ENCODE measurements at places on chromosomes 12 and 14.
A peak's percentile ranks its signal among the peaks of the same experiment; 100 is the strongest.

DNA sequence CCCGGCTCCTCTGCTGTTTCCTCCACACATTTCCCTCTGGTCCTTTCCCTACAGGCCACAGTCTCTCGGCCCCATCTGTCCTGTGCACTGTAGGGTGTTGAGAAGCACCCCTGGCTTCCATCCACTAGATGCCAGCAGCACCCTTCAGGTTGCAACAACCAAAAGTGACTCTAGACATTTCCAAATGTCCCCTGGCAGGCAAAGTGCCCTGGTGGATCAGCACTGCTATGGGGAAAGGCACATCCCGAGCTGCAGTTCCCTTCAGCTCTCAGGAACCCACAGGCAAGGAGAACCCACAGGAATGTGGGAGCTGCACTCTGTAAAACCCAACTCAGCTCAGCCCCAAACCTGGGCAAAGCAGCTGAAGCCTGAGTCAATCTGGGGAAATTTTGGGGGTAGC lies 77.0 kb downstream of the RBM19 start:
- no peaks in the 10 kb centered on the region for H3K4me1 ChIP-seq
- no peak overlapping the region for H3K27ac ChIP-seq
- no peak overlapping the region for H3K4me3 ChIP-seq
- H3K27me3 ChIP-seq, result no peaks in the 10 kb centered on the region
- peaks cover 46% of the 10 kb centered on the region for H3K36me3 ChIP-seq
- no peak for DNase-seq

DNA sequence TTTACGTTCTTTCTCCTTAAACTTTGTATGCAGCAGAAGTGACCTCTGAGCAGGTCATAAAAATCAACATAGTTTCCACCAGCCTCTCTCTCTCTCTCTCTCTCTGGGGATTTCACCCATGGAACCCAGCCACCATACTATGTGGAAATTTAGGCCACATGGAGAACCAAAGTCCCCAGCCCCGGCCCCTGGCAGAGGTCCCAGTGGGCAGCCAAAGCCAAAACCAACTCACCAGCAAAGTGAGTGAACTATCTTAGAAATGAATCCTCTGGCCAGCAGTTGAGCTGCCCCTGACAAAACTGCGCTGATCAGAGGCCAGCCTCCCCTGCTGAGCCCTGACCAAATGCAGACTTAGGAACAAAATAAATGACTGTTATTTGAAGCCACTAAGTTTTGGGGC lies 9.2 kb downstream of the DUSP6 start:
- H3K27ac ChIP-seq, result no peak overlapping the region
- H3K4me1 ChIP-seq, result peaks cover 37% of the 10 kb centered on the region

- DNase-seq, result no peak
- H3K4me3 ChIP-seq, result no peak overlapping the region
- no peaks in the 10 kb centered on the region for H3K4me1 ChIP-seq
Measured at GRCh38 chr14:56751471-56751870, 58.8 kb downstream of the OTX2 start.

- no peaks in the 10 kb centered on the region for H3K36me3 ChIP-seq
- no peak for DNase-seq
- no peak overlapping the region for H3K27ac ChIP-seq
- peaks cover 3% of the 10 kb centered on the region for H3K4me1 ChIP-seq
- H3K27me3 ChIP-seq, result peaks cover 30% of the 10 kb centered on the region
Measured at GRCh38 chr12:71449373-71450070, 9.9 kb downstream of the LGR5 start.

DNA sequence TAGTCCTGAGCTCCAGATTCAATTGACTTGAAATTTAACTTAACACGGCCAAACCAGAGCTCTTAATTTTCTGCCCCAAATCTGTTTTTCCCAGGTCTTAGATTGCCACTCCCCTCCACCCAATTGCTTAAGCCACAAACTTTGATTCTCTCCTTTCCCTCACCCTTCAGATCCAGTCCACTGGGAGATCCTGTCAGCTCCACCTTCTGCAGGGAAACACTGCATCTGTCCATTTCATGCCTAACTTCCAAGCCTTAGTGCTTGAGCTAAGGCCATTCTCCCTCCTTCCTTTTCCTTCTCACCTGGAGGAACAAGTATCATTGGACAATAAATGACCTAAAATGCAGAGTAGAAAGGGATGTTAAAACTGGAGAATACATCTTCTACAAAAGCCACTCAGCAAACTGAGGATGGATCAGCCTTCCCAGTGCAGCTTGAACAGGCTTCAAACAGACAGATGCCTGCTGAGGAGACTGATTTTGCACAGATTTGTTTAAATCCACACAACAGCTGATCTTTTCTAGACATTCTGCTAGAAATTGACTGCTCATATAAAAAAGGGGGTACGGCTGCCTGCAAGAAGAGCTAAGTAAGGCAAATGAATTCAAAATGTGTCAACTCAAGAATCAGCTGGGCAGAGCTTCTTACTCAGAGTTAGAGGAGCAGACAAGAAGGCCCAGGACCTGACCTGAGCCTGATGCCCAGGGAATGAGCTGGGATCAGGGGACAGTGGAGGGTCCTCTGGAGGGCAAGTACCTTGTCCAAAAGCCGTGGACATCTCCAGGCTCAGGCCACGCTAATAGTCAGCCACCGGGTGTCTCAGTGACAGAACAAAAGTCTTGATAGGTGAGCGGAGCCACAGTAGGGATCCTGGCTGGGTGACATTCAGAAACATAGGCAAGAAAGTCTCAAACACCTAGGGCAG lies 81.3 kb upstream of the RIC8B start:
- H3K27me3 ChIP-seq, result no peaks in the 10 kb centered on the region
- no peak for DNase-seq
- no peaks in the 10 kb centered on the region for H3K4me1 ChIP-seq
- H3K4me3 ChIP-seq, result no peak overlapping the region
- no peak overlapping the region for H3K27ac ChIP-seq
- H3K36me3 ChIP-seq, result no peaks in the 10 kb centered on the region

DNA sequence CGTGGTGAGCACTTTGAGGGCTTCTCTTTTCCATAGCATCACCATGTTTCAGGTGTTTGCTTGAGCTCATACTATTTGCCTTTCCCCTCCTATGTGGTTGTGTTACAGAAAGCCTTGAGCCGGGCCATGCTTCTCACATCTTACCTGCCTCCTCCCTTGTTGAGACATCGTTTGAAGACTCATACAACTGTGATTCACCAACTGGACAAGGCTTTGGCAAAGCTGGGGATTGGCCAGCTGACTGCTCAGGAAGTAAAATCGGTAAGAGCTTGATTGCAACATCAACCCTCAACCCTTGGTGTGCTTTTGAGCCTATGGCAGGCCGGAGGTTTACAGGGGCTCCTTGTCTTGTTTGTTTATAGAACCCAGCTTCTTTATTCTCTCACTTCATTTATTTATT lies 8.1 kb downstream of the LETMD1 start:
- H3K27me3 ChIP-seq, result no peaks in the 10 kb centered on the region
- no peak for DNase-seq
- H3K27ac ChIP-seq, result no peak overlapping the region
- H3K36me3 ChIP-seq, result peaks cover 53% of the 10 kb centered on the region
- peaks cover 7% of the 10 kb centered on the region for H3K4me1 ChIP-seq

GRCh38 chr14:23932639-23933038 lies 20.9 kb upstream of the DHRS4 start:
- H3K4me3 ChIP-seq, result no peak overlapping the region
- H3K36me3 ChIP-seq, result no peaks in the 10 kb centered on the region
- H3K27me3 ChIP-seq, result no peaks in the 10 kb centered on the region

- no peak for DNase-seq
Measured at GRCh38 chr12:127750076-127750840, 516.7 kb upstream of the TMEM132C start.

DNA sequence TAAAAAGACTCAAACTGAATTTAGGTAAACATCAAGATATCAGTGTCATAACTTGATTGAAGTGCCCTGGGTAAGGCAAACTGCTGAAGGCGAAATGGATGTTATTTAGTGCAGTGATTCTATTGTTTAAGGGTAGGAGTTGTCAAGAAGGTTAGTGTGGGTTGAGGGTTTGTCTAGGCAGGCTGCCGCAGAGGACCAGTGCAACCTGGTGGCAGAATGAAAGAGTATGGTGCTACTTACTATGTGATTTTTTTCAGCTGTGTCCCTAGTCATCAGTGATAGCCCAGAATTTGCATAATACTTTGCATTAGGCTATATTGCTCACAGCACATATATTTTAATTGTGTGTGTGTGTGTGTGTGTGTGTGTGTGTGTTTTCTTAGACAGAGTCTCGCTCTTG lies 1127.0 kb downstream of the GALC start:
- H3K4me1 ChIP-seq, result no peaks in the 10 kb centered on the region
- H3K36me3 ChIP-seq, result no peaks in the 10 kb centered on the region
- DNase-seq, result no peak
- no peaks in the 10 kb centered on the region for H3K27me3 ChIP-seq

DNA sequence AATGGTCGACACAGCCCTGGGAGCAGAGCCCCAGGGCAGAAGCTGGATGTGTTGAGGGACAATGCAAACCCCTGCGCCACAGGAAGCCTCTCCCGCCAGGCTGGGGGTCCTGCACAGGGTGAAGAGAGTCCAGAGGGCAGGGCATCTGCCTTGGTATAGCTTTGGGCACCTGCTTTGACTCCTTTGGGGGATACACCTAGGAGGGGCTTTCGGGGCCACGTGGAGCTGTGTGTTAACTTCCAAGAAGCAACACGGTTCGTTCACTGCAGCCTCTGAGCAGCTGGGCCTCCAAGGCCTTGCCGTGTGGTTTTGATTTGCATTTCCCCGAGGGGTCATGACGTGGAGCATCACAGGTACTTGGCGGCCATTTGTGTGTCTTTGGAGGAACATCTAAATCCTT lies 5.8 kb upstream of the PUS1 start:
- H3K4me3 ChIP-seq, result no peak overlapping the region
- H3K27me3 ChIP-seq, result no peaks in the 10 kb centered on the region
- peaks cover 7% of the 10 kb centered on the region for H3K4me1 ChIP-seq
- DNase-seq, result no peak

- H3K36me3 ChIP-seq, result no peaks in the 10 kb centered on the region
- no peaks in the 10 kb centered on the region for H3K4me1 ChIP-seq
Measured at GRCh38 chr14:67396381-67396970, 15.5 kb downstream of the PLEK2 start.

DNA sequence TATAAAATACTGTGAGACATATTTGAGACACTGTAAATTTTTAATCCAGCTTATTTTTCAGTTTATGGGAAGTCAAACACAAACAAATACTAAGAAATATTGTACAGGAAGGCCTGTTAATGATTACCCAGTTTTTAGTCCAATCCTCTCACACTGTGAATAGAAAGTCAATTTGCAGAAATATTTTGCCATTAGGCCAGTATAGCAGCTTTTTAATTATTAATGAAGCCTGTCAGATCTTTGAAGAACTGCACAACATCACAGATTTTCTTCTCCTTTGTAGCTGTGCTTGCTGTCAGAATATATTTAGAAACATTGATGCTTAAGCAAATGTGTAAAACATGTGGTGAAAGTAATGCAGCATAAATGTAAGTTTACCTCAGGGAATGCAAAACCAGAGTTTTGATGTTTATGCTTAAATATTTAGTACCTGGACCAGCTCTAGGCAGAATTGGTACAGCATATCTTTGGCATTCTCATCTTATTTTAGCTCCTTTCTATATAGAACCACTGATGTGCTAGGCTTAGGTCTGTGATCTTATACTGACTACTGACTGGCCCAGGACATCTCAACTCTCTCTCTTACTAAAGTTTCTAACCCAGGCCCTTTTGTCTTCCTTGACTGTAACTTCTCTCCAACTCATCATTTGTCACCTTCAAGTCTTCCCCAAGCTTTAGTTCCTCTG lies 230.8 kb upstream of the NAV3 start:
- H3K4me1 ChIP-seq, result no peaks in the 10 kb centered on the region
- no peak overlapping the region for H3K4me3 ChIP-seq
- H3K27ac ChIP-seq, result no peak overlapping the region
- H3K27me3 ChIP-seq, result no peaks in the 10 kb centered on the region
- DNase-seq, result no peak

GRCh38 chr14:93286212-93286890 lies 46.5 kb downstream of the BTBD7 start:
- no peak overlapping the region for H3K27ac ChIP-seq
- no peak overlapping the region for H3K4me3 ChIP-seq
- peaks cover 7% of the 10 kb centered on the region for H3K4me1 ChIP-seq
- no peak for DNase-seq

- no peaks in the 10 kb centered on the region for H3K36me3 ChIP-seq
- H3K27ac ChIP-seq, result no peak overlapping the region
- no peak overlapping the region for H3K4me3 ChIP-seq
- DNase-seq, result peak; percentile 36
- no peaks in the 10 kb centered on the region for H3K4me1 ChIP-seq
Measured at GRCh38 chr12:109393437-109394345, 46.0 kb downstream of the MYO1H start.

DNA sequence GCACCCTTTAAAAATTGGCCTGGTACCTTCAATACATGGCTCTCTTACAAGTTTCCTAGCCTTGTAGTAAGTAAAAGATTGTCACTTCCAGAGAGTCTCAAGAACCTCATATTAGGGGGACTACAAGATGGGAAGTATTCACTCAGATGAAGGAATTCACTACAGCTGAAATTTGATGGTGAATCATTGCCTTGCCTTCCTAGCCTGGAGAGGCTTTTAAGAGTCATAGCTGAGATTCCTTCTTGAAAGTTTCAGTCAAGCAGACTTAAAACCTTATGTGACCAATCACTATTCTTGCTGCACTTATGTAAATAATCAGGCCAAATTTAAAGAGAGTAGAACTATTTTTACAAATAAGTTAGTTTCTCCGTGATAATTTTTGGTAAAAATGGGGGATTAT lies 451.6 kb downstream of the TRHDE start:
- DNase-seq, result no peak
- no peak overlapping the region for H3K4me3 ChIP-seq
- no peaks in the 10 kb centered on the region for H3K27me3 ChIP-seq
- no peaks in the 10 kb centered on the region for H3K36me3 ChIP-seq
- H3K4me1 ChIP-seq, result no peaks in the 10 kb centered on the region
- H3K27ac ChIP-seq, result no peak overlapping the region

DNA sequence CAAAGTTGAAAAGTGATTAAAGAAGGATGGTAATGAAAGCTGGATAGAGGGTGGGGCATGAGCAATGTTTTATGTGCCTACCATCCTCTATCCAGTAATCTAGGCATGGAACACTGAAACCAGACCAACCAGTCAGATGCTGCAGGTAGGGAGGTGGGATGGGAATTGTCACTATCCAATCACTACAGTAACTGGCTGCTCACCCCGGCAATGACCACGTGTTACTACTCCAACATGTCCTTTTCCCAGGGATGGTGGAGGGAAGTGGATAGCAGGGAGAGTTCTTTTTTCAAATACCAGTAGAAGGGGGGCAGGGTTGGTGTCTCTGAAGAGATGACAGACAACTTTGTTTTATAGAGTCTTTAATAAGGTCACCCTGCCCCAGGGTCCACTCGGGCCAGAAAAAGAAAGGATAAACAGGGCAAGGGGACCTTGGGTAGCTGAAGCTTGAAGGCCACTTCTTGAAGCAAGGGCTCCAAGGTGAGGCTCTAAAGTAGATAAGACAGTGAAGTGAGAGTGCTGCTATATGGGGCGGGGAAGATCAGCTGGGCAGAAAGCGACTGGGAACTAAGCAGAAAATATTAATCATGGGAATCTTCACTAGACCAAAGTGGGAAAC lies 14.7 kb upstream of the CDH24 start:
- peak overlapping the region; percentile 90 for H3K27ac ChIP-seq
- H3K27me3 ChIP-seq, result no peaks in the 10 kb centered on the region
- no peak for DNase-seq
- peak overlapping the region; percentile 92 for H3K4me3 ChIP-seq
- H3K36me3 ChIP-seq, result peaks cover 46% of the 10 kb centered on the region
- peaks cover 32% of the 10 kb centered on the region for H3K4me1 ChIP-seq
